Fibroblast of mammary gland (primary cell): ENCODE measurements at places on chromosomes 4 and X.

GRCh38 chr4:10179957-10180602 is 63.5 kb upstream of the WDR1 start:
- DNase-seq, result no peak

DNA sequence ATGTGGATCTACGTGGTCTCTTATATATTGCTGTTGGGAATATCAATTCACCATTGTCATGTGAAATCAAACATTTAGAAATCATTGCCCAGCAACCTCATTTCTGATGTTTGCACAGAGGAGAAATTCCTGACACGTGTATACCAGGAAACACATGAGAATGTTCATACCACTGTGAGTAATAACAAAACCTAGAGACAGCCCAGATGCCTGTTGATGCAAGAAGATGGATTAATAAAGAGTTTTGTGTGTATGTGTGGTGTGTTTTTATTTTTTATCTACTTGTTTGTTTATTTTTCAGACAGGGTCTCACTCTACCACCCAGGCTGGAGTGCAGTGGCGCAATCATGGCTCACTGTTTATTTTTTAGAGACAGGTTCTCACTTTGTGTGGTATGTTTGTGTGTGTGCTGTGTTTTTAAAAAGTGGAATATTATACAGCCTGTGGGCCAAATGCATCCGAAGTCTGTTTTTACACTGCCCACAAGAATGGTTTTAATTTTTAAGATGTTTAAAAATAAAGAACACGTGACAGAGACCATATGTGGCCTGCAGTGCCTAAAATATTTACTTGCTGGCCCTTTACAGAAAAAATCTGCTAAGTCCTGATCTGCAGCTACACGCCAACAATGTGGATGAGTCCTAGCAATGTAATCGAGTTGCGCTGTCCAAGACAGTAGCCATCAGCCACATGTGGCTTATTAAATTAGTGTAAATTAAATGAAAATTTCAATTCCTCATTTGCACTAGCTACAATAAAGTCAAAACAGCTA is 39.2 kb downstream of the TXLNG start:
- DNase-seq, result peak; percentile 65

DNA sequence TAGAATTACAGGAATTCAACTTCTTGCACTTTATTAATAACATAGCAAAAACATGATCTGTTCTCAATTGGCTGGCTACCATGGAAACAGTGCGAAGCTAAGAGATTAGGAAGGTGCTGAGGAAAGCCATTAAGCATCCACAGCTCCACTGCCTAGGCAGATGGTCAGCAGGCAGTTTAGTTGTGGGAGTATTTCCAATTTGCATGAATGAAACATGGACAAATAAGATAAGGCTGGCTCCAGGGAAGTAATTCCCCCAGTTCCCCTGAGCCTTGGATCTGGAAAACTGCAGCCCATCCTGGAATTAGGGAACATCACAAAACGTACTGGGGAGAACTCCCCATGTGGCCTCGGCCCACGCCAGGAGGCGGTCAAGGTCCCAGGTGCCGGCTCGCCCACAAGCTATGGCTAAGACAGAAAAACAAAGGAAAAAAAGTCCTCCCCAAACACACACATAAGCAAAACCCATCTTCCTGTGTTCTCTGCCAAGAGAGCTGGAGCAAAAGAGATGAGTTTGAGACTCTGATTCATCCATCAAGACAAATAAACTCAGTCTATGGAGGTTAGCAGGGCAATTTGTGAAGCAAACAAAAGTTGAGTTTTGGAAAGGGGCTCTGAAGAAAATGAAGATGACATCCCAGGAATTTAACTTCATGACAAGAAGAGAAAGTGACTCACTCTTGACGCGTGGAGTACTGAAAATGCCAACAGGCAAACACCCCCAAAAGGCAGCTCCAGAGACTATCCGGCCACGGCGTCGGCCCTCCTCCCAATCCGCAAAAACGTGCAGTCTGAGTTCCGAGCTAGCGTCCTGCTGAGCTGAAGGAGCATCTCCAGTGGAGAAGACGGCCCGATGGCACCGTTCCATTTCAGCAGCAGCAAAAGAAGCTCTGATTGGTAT is 45.1 kb downstream of the IGFBP7 start:
- peak; percentile 96 for DNase-seq

DNA sequence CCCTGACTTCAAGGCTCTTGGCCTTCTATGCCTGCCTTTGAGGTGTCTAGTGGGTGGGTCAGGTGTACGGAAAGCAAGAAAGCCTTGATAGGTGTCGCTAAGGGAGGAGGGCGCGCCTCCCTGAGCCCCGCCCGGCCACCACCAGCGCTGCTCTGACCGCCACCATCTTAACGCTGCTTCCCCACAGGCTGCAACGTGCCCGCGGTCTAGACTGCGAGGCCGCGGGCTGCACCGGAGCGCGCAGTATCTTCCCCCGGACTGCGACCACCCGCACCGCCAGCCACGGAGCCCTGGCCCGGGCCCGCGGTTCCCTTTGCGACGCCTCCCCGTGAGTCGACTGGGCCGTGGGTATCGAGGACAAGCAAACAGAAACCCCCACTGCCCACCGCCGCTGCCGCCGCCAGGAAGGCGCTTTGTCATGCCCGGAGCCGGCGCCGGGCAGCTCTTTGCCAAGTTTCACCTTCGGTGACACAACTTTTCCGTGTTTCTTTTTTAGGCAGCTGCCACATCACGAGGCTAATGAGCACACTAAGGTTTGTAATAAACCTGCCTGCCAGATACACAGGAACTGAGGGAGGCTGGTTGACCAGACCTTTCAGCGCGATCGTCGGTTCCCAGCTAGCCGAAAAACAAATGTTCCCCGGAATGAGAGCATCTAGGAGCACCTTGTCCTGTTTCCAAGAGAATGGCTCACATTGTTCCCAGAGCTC is 335.8 kb upstream of the F9 start:
- DNase-seq, result no peak

DNA sequence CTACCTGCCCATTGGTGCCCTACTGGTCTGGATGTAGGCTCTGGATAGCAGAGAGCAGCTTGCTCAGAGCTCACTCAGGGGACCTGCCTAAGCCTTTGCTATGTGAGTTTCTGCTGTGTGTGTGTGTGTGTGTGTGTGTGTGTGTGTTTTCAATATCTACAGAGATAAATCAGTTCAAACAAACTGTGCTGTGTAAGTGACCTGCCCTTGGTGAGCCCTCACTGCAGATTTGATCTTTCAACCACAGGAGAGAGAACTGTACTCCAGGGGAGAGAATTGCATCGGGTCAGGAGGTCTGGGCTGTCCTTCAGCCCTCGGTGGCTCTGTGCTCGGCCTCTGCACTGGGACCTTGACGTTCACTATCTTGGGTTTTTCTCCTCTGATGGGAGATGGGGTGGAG is 35.0 kb upstream of the CDKN2AIP start:
- no peak for DNase-seq

DNA sequence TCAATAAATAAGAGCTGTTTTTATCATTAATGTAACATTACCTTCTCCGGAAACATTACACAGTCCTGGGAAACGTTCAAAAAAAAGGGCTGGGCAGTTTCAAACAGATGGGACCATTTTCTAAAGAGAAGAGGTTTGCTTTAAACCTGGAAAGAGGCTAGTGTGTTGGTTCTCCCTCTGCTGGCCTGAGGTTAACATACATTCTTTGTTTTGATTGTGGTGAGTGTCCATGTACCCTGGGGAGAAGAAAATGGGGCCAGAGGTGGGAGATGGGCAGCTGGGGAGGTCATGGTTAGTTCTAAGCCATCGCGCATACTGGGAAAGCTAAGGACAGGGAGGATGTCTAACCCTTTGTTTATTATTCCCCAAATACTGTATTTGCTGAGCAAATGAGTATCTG is 194.7 kb downstream of the CPEB2 start:
- DNase-seq, result peak; percentile 65

DNA sequence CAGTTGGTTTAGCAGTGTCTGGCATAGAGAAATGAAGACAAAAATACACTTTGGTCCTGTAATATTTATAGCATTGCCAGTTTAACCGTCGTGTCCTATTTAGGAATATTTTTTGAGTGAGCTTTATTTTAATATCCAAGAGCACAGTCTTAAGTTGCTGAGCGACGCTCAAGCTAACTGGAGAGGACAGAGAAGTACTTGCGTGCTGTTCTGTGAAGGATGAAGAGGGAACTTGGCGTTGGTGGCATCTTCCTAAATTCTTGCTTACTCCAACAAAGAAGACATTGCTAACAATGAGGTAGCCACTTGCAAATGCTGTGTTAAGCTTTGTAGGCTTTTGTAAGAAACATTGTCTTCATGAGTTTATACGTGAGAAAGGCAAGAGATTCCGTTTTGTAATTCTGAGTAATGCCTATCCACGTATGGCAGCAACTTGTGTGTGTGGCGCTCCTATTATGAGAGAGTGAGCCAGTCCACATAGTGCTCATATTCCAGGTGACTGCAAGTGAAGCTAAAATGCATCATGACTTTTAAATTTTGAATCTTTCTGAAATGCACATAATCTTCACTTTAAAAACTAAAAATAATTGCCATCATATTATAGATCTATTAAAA is 50.6 kb downstream of the SYNPO2 start:
- no peak for DNase-seq

GRCh38 chr4:19791422-19792123 is 460.1 kb upstream of the SLIT2 start:
- DNase-seq, result no peak

DNA sequence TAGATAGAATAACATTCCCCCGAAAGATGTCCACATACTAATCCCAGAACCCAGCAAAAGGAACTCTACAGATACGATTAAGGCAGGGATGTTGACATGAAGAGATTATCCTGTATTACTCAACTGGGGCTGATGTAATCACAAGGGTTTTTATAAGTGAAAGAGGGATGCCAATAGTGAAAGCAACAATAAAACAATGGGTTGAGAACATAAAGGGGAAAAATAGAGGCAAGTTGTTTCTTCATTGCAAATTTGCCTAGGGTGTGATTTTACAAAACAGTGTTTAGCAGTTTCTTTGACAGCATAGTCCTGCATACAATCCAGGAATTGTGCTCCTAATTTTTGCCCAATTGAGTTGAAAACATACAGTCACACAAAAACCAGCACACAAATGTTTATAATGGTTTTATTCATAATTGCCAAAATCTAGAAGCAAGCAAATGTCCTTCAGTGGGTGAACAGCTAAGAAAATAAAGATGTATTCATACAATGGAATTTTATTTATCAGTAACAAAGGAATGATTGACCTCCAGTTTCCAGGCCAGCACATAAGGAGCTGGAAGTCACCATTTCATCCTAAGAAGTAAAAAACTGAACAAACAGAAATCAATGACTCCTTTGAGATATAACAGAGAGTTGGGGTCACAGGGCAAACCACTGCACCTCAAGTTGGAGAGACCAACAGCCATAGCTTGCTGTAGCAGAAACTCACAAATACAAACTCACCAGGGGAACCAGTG is 107.2 kb downstream of the CENPC start:
- peak; percentile 68 for DNase-seq

GRCh38 chr4:96035727-96036126 is 195.8 kb downstream of the PDHA2 start:
- DNase-seq, result peak; percentile 19

DNA sequence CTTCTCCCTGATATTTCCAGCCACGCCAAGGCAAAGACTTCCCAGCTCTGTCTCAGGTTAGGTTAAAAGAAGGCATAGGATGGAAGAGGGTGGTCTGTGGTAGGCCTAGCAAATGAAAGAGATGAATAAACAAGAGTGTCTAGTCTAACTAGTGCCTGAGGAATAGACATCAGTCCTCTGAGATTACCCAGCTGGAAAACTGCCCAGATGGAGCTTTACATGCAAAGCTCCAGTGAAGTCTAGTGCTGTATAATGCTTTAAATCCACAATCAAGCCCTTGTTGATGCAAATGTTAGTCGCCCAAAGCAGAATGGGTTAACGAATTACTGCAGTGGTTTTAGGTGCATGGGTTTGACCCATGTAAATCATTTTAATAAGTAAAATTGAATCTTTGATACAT is 24.8 kb upstream of the GUCY1B1 start:
- peak; percentile 44 for DNase-seq

- peak; percentile 75 for DNase-seq
Observed at GRCh38 chr4:186936496-186937375, 213.1 kb upstream of the FAT1 start.

GRCh38 chrX:53272808-53273337 is 8.5 kb downstream of the IQSEC2 start:
- DNase-seq, result no peak

DNA sequence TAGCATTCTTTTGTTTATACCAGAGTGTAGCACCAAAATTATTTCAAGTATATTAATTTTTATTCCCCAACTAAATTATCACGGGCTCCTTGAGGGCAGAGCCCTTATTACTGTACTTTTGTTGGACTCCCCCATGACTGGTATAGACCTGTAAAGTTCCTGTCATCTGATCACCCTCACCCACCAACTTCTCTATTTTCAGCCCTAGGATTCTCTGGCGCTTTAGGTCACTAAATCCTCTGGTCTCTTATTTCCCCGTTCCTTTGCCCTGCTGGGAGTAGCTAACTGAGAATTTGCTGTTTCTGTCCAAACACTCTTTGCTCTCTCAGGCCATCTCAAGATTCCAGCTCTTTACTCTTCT is 3.2 kb upstream of the XKRX start:
- no peak for DNase-seq

DNA sequence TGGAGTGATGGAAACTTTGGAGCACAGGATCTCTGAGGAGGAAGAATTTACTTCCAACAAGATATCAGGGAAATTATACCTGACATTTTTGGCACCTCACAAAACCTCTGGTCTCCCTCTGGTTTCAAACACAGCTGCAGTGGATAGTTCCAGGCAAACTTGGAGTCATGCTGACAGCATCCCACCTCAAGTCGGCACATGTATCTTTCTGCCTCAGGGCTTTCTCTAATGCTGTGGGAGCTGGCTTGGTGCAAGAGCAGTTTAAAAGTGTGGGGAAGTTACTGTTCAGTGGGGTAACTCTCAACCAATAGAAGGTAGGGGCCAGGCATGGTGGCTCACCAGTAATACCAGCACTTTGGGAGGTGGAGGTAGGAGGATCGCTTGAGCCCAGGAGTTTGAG is 207.1 kb upstream of the NHS start:
- DNase-seq, result no peak

DNA sequence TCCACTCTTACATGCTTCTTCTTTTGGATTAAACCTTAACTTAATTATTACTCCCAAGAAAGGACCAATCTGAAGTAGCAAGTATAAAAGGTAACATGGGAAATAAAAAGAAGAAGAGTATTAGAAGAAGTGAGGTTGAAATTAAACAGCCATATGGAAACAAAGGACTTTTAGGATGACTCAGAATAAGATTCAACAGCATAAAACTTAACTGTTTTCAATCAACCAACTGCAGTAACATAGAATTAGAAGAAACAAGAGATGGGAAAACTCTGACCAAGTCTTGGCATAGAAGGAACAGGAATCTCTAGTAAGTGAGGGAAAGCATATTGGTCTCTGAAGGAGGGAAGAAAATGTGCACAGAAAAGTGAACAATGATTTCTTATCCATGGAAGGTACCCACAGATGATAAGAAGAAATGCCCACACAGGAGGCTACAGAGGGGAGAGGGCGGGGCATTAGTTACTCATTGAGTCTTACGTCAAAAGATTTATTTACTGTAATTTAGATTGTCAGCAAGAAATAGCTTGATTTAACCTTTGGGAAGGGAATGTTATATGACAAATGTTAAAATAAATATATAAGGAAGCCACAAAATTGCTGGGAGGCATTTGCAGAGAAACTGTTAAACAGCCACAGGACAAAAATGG is 177.3 kb downstream of the BANK1 start:
- DNase-seq, result peak; percentile 10

GRCh38 chr4:19429684-19430083 is 822.0 kb upstream of the SLIT2 start:
- DNase-seq, result no peak
